ENCODE measurements at places on chromosomes 11 and 22.

- DNase-seq = peak; percentile 56
Observed at GRCh38 chr11:3840870-3841425, at the start of gene RHOG. Gene RHOG (minus strand): TSS chr11:3840959. CDS start chr11:3828138, 12,821 bp downstream.

DNA sequence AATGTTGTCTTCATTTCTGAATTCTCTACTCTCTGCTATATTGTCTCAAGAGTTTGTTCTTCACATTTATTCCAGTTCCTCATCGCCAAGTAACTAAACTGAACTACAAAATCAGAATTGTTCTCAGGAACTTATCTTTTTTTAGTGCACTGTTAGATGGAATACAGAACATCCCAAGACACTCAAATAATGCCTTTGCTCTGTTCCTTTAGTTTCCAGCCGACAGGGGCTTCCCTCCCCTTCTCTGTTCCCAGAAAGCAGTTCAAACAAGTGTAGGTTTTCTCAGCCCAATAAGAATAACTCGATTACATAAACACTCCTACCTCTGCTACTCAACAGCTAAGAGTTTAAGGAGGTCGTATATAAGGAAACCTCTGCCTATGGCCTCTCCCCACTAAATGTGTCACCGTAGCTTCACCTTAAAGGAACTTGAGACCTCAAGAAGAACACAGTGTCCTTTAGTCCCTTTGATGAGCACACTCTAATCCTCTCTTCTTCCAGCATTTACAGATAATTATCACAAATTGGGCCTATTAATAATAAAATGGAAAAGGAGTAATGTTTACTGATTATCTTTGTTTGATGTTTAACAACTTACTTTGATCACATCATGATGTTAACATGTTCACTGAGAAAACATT, 6.9 kb downstream of the POU2AF3 start:
- no peak for DNase-seq

GRCh38 chr22:43901976-43902643, 10.3 kb upstream of the PNPLA5 start:
- DNase-seq = no peak

GRCh38 chr11:108466405-108466804, 924 bp downstream of the C11orf65 start:
- DNase-seq = no peak

DNA sequence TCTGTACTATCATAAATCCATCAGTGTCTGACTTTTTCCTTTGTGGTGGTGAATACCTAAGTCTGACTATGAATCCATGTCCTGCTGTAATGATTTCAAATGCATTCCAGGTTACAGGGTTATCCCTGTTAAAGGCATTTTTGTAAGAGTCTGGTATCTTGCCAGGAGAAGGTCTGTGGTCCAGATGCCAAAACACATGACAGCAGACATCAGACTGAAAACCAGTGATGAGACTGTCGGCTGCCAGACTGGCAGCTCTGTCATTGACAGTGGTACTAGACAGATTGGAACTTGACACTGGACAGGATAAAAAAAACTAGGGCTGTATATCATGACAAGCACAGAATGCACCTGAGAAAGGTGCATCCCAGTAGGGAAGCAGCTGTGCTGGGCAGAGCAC, 301.8 kb upstream of the FAT3 start:
- no peak for DNase-seq

GRCh38 chr22:47165338-47166032, 403.0 kb downstream of the TBC1D22A start:
- DNase-seq = peak; percentile 1

GRCh38 chr22:27776650-27776958, 25.0 kb downstream of the MN1 start:
- DNase-seq = no peak

DNA sequence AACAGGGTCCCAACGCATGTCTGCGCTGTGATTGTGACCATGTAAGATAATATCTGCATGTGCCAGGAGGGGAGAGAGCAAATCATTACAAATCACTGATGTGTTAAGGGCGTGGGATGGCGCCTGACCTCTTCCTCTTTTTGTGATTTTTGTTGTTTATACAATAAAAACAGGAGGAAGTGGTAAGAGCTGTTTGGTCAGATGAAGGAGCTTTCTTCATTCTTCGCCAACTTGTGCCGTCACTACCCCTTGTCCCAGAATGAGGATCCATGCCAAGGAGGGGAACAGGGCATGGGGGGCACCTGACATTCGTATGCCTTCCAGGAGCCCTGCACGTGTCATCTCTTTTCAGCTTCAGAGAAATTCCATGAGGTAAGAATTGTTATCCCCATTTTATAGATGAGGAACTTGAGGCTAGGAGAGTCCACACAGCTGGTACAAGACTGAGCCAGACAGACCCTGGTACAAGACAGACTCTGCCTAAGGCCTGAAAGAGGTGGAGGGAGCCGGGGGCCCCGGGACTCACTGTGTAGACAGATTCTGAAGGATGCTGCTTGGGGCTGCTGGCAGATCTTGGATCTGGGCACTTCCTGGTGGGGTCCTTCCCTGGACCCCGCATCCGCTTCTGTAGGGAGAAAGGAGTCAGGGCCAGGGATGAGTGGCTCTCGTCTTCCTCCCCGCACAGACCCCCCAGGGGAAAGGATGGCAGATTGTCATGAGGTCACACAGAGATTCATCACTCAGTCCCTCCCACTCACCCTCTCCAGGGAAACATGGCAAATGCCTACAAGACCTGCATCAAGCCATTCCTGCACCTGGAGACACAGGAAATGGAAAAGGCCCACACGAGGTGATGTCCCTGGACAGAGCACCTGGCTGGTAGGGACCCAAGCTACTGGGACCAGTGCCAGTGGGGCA, 34.6 kb downstream of the NFAM1 start:
- no peak for DNase-seq

GRCh38 chr22:34129691-34130486, 209.6 kb upstream of the LARGE1 start:
- DNase-seq = no peak

DNA sequence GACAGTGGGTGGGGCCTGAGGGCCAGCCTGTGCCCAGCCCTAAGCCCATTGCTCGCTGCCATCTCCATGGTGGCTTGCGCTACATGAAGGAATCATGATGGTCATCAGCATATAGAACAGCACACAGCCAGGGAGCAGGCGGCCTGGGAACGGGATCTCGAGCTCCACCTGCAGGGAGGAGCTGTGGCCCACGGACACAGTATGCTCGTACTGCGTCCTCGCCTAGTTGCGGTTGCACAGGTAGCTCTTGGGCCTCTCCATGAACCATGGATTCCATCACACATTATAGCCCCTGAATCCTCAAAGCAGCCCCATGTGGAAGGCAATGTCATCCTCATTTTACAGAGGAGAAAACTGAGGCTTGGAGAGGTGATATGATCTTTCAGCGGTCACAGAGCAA, 15.1 kb downstream of the SEC14L4 start:
- no peak for DNase-seq

DNA sequence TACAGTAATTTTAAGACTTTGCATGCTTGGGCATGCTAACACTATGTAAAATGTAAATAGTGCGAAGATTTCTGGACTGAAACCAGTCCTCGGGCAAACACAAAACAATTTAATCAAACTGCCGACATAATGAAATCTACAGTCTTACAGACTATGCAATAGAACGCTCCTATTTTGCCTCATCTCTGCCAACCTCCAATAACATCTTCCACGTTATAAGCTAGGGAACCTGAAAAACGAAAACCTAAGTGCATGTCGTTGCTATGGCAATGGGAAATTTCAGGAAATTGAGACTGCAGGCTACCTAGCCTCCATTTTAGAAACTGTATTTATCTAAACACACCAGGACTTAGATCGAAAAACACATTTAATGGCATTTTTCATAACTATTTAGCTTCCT, 1.1 kb downstream of the CSTF3 start:
- no peak for DNase-seq

DNA sequence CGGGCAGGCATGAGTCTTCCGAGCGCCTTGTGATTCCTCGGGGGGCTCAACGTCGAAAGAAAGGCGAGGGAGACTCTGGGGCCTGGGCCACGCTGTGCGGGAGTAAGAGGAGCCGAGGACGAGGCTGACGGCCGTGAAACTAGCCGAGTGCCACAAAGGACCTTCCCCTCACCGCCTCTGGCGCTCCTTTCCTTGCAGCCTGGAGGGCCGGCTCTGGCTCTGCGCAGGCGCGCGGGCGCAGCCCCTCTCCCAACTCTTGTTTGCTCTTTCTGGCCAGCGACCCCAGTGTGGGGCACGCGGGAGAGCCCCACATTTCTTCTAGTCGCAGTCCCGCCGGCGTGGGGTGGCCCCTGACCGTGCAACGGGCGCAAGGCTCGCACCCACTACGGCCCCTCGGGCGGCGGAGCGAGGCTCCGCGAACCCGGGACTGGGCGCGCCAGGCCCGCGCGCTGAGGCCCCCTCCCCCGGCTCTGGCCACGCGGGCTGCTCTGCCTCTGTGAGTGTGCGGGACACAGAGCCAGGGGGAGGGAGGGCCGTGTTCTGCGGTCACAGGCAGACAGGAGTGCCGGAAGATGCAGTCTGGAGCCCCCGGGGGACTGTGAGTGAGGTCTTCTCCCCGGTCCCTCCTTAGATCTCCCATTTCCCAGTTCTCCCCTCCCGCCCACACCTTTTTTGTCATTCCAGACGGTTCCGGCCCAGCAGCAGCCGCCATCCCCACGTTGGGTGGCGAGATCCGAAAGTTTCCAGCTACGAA, 1.0 kb upstream of the TOB2 start:
- peak; percentile 50 for DNase-seq

- DNase-seq = no peak
Observed at GRCh38 chr11:108927791-108928545, 263.1 kb downstream of the DDX10 start.

Measured in T-helper 1 cell (primary cell).